DMS53 (cell line): ENCODE measurements at places on chromosomes 6 and 20.
A peak's percentile ranks its signal among the peaks of the same experiment; 100 is the strongest.

DNA sequence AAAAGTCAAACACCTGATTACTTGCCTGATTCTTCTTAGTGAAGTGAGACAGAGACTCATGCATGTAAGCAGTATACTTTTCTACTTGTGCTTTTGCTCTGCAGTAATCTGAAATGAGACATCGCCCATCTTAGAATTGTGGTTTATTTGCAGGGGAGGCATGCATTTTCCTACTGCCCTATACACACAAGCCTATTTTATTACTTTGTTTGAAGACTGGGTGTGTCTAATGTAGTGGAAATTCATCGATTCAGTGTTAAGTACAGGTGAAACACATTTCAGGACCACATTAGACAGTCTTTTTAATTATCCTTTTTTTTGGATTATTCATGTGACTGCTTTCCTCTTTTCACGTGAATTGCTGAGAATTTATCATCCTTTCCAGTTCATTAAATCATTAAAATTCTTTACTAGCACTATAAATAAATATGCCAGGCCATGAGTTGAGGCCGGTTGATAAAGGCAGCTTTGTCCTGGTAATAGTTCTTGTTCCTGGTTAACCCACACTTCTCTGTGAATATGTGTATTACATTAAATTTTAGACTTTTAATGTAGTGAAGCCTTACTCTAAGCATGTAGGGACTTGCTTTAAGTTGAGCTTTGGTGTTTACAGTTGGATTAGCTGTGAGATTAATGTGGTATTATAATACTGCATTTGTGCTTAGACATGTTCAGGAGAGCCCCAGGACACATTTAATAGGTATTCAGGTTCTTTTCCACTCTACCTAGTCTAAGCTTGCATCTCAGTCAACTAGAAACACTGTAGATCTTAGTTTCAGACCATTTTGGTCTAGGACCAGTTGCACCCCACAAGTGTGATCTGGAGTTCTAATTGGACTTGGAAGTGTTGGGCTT lies 10.8 kb upstream of the BTBD3 start:
- peak; percentile 31 for DNase-seq

DNA sequence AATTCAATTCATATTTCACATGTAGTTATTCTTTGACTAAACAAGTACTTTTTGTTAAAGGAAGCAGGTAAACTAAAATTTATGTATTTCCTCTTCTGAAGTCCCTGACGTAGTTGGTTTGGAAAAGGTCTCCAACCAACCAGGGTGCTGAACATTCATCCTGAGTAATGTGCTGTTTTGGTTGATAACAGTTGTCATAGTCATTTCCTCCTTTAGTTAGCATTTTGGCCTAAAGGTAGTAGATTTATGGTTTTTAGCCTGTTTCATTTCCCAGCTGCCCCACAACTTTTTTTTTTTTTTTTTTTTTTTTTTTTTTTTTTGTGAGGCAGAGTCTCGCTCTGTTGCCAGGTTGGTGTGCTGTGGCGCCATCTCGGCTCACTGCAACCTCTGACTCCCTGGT lies 382.8 kb upstream of the FLRT3 start:
- no peak for DNase-seq

GRCh38 chr20:25178563-25179438 lies 16.7 kb upstream of the ENTPD6 start:
- peak; percentile 82 for DNase-seq

GRCh38 chr6:107670792-107671199 lies 153.3 kb downstream of the SCML4 start:
- DNase-seq, result peak; percentile 39

GRCh38 chr6:24233813-24234442 lies 107.9 kb downstream of the NRSN1 start:
- no peak for DNase-seq

GRCh38 chr6:145551164-145551563 lies 184.2 kb downstream of the EPM2A start:
- no peak for DNase-seq

DNA sequence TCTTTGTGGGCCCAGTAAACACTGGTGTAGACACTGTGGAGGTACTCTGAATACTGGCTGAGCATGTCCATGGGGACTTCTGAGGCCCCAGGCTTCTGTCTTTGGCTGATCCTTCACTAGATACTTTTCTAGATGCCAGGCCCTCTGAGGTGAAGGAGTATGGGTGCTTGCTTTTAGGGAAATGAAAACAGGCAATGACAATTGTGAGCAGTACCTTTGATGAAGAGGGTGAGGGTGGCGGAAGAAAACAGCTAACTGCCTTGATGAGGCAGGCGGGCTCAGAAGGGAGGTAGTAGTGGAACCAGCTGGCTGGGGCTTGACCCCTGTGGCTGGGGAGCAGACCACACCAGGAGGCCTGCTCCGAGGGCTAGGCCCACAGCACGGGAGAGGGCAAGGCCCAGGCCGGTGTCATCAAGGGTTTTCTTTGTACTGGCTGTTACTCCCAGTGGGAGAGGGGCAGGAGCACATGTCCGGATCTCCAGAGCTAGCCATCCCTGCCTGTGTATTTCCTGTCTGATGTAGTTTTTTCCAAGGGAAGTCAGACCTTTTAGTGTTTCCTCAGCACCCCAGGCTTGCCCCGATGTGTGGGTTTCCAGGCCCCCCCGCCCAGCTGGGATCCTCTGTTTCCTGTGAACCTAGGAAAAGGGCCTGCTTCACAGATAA lies 3.9 kb downstream of the PLCG1 start:
- no peak for DNase-seq

DNA sequence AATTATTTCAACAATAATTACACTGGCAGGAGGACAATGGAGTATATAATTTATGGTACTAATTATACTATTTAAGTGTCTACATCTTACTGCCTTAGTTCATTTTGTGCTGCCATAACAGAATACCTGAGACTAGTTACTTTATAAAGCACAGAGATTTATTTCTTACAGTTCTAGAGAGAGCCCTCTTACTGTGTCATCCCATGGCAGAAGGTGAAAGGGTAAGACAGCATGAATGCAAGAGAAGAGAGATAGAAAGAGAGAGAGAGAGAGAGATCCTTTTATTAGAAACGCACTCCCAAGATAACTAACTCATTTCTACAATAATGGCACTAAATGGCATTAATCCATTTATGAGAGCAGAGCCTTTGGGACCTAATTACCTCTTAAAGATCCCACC lies 314.7 kb downstream of the EPM2A start:
- DNase-seq, result no peak

- DNase-seq, result no peak
Observed at GRCh38 chr6:96017070-96017359, 1.2 kb downstream of the FUT9 start.

DNA sequence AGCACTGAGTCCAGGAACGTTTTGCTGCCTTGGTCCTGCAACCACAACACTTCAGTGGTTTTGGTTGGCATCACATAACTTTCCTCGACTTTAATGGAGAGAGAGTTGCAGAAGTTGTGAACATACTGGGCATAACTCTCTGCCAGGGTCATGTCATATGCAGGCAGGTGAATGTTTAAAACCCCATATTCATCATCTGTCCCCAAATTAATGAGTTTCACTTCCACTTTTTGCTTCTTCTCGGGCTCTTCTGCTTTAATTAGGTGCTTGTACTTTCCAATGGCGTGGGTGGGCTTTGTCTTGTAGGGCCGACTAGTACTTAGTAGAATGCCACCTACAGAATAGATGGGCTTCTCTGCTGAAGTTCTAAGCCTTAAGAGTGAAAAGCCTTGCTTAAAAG lies 45.2 kb upstream of the TFAP2A start:
- DNase-seq, result no peak

DNA sequence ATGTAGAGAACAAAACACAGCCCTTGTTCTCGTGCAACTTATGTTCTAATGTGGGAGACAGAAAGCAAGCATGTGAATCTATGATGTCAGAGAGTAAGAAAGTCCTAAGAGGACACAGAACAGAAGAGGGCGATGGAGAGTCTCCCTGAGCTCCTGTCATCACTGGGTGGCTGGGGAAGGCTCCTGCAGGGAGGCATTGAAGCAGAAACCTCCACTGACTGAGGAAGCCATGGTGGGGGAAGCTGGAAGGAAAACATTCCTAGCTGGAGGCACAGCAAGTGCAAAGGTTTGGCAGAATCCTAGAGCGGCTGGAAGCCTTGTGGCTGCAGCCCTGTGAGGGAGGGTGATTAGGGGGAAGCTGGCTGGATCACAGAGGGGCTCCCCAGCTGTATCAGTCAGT lies 248.0 kb downstream of the CDH26 start:
- DNase-seq, result peak; percentile 52

DNA sequence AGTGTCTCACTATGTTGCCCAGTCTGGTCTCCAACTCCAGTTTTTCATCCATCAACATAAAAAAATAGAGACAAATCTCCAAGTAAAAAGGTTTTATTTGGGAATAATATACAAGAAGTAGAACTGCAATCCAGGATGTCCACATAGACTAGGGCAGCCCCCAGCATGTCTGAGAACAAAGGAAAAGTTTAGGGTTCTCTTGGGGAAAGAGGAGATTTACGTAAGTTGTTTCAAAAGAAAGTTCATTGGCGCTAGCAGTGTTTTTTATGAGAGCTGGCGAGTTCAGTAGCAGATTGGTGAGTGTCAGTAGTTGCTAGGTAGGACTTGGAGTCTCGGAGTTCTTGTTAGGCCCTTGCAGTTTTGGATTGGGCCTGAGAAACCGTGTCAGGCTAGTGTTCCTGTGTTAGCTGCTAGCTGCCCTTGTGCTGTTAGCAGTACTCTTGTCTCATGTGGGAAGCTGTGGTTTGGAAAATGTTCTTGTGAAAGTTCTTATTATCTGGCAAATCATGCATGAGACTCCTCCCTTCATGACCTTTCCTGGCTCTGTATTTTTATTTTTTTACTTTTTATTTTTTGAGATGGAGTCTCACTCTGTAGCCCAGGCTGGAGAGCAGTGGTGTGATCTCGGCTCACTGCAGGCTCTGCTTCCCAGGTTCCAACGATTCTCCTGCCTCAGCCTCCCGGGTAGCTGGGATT lies 24.7 kb downstream of the TTLL9 start:
- peak; percentile 24 for DNase-seq

GRCh38 chr20:942611-943010 lies 26.5 kb upstream of the ANGPT4 start:
- DNase-seq, result no peak

- peak; percentile 94 for DNase-seq
Observed at GRCh38 chr6:3542032-3542640, 85.3 kb upstream of the SLC22A23 start.

DNA sequence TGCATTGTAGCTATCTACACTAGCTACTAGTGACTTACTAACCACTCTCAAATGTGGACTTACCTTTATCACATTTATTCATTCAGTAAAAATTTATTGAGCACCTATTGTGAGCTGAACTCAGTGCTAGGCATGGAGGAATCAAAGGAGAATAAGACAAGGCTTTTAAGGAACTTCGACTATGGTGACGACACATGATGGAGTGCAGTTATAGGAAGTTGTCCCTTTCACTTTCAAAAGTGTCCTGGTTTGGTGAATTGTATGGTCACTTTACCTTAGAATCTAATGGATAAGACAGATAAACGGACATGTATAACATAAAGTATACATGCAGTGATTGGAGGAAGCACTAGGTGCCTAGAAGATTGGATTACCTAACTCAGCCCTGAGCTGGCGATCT lies 4.3 kb downstream of the AKAP7 start:
- DNase-seq, result no peak

DNA sequence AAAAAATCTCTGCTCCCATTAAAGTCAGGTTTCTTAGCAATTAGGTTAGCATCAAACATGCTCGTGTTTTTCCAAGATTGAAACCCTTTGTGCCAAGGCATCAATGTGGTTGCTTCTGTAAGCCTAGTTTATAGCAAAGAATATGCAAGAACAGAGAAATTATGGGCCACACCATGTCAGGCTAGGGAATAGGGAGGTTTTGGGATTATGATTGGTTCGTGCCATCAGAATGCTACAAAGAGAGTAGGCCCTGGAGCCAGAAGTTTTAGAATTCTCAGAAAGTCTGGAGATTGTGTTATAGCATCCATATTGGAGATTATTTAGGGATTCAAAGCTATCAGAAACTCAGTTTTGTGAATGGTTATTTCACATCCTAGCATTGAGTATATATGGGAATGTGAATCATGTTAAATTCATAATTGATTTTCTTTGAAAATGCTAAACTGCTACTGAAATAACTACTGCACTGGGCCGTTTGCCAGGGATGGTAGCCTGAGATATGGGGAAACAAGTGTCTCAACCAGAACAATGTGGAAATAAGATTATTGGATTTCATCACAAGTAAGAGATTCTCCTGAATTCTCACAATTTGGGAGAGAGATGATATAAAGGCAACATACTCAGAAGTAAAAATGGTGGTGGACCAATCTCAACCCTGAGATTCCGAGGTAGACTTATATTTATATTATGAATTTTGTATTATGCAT lies 45.3 kb downstream of the ZNF292 start:
- DNase-seq, result no peak

- no peak for DNase-seq
Observed at GRCh38 chr6:157143890-157144798, 179.2 kb downstream of the TMEM242 start.

GRCh38 chr6:81144346-81144745 lies 608.1 kb downstream of the TENT5A start:
- no peak for DNase-seq

DNA sequence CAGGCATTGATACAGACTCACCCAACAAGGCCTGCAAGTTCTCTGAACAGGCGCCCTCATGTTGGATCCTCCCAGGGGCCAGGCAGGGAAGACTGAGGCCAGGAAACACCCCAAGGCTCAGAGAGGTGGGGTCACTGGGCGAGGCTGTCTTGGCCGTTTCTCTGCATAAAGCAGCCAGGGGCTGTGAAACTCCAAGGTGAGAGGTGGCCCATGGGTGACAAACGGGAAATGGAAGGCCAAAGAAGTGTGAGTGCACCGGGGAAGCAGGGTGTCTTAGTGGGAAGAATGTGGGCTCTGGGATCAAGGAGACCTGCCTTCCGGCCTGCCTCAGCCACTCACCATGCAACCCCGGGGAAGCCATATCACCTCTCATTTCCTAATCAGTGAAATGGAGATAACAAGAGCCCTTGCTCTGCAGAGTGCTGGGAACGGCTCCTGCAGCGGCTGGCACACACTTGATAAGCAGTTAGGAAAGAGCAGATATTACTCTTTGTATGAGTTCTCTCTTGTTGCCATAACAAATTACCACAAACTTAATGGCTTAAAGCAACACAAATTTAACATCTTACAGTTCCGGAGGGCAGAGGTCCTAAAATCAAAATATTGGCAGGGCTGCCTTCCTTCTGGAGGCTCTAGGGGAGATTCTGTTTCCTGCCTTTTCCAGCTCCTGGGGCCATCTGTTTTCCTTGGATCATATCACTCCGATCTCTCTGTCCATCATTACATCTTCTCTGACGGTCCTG lies 168.6 kb downstream of the NFATC2 start:
- DNase-seq, result no peak

DNA sequence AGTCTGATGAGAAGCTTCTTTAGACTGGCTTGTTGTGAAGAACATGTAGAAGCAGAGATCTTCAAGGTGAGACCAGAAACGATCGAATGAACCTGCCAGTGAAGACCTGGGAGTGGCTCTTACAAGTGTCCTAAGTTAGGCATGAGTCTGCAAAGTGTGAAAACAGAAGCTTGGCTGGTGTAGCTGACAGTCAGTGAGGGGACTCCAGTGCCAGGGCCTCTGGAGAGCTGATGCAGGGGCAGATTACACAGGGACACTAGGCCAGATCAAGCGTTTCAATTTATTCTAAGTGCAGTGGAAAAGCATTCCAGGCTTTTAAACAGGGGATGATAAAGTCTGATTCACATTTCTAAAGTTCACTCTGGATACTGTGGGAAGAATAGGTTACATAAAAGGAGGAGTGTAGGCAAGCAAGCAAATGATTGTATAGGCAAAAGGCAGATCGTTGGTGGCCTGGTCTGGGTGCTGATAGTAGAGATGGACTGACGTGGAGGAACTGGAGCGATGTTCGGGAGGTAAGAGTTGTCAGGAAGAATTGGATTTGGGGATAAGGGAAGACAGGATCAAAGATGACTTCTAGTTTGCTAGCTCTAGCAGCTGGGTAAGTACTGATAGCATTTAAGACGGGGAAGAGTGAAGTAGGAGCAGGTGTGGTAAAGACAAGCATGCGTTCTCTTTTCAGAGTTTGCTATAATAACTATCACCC lies 133.5 kb downstream of the MAN1A1 start:
- no peak for DNase-seq
